ENCODE measurements at places on chromosomes 2 and 18.
A peak's percentile ranks its signal among the peaks of the same experiment; 100 is the strongest.

- DNase-seq, result no peak
Observed at GRCh38 chr18:32261003-32261402, 71.2 kb downstream of the MEP1B start.

DNA sequence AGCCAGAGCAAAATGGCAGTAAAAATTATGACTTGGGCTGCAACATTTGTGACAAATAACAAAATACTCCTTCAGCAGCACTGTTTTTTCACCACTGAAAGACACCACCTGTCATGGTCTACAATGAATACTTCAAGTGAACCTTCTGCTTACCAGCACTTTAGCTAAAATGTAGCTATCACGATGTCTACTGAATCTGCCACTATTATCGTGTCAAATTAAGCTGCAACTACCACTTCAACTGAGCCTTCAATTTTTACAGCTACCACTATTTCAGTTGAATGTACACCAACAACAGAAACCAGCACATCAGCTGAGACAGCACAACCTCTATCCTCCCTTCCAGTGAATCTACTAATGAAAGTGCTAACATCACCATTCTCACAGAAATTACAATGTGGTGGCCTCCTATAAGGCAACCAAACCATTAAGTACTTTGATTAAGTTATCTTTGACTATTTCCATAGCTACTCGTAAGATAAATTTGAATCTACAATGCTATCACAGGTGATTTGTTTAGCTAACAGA, 10.8 kb upstream of the DYNAP start:
- DNase-seq, result no peak

DNA sequence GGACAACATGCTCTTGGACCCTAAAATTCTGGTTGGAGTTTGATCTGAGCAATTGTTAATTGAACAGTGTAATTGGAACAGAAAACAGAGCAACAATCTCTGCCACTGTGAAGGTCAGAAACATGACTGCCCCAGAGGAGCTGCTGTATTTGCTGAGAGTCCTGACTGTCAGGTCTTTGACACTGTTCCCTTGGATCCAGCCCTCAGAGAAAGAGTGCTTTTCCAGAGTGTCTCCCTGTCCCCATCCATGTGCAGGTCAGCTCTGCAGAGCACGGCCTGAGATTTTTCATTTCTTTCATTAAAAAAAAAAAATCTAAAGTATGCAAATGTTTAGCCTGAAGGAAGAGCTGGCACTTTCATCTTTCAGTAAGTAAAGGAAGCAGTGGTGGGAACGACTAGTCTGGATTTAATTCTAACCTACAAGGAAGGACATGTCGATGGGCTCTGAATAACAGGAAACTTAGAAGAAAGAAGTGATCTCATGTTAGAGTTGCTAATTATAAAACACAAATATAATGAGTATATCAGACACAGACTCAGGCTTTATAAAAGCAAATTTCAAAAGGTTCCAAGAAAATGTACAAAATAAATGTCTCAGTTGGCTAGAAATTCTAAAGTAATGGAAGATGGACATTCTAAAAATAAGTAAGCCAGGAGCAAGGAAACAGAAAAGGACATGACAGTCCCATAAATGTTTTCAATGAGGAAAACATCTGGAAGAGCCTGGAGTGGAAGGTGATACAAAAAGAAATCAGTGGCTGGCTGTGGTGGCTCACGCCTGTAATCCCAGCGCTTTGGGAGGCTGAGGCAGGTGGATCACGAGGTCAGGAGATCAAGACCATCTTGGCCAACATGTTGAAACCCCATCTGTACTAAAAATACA, 876.5 kb downstream of the EPHA4 start:
- no peak for DNase-seq

GRCh38 chr2:220562375-220563140, 935.1 kb downstream of the SLC4A3 start:
- DNase-seq, result no peak

GRCh38 chr2:25444608-25445270, 103.0 kb upstream of the DNMT3A start:
- DNase-seq, result no peak

DNA sequence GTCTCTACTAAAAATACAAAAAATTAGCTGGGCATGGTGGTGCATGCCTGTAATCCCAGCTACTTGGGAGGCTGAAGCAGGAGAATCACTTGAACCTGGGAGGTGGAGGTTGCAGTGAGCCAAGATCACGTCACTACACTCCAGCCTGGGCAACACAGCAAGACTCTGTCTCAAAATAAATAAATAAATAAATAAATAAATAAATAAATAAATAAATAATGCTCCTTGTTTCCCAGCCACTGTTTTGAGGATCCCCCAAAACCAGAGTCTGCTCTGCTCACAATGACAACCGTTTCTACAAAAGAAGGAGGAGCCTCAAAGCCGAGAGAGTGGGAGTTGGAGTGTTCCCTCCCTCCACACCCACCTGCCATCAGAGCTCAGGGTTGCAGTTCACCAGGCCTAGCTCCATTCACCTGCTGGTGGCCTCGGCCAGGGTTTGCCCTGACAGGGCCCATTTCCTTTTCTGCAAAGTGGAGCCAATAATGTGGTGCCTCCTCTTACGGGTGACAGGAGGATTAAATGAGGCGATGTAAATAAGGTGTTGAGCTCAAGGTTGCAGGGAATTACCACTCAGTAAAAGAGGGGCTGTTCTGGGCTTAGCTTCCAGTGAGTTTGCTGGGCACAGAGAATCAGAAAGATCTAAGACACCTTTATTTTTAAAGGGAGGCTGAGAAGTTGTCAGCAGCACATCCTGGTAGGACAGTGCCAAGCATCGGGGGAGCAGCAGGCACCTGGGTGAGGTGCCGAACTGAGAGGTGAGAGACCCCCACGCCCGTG, 25.5 kb downstream of the CRACDL start:
- DNase-seq, result no peak

GRCh38 chr2:65937379-65938160, 497.4 kb upstream of the MEIS1 start:
- no peak for DNase-seq

DNA sequence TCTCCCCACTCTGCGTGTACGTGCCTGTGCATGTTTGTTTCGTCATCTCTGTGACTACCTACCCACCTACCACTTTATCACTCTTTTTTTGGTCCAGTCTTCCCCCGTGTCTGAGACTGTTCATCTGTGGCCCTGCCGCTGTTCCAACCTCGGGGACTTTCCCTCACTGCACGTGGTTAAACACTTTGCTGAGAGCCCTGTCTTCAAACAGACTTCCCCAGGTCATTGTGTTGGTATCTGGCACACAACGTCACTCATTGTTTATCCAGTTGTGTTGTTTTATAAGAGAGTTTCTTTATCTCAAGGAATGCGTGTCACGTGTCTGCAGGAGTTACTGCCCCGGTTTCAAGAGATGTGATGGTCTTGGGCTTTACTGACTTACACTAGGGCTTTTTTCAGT, 262.0 kb upstream of the RASGRP3 start:
- DNase-seq, result no peak

DNA sequence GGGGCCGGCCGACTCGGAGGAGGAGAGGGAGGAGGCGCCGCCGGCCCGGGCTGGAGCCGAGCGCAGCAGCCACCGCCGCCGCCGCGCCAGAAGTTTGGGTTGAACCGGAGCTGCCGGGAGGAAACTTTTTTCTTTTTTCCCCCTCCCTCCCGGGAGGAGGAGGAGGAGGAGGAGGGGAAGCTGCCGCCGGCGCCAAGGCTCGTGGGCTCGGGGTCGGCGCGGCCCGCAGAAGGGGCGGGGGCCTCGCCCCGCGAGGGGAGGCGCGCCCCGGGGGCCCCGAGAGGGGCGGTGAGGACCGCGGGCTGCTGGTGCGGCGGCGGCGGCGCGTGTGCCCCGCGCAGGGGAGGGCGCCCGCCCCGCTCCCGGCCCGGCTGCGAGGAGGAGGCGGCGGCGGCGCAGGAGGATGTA, 316 bp downstream of the CRIM1 start:
- no peak for DNase-seq

DNA sequence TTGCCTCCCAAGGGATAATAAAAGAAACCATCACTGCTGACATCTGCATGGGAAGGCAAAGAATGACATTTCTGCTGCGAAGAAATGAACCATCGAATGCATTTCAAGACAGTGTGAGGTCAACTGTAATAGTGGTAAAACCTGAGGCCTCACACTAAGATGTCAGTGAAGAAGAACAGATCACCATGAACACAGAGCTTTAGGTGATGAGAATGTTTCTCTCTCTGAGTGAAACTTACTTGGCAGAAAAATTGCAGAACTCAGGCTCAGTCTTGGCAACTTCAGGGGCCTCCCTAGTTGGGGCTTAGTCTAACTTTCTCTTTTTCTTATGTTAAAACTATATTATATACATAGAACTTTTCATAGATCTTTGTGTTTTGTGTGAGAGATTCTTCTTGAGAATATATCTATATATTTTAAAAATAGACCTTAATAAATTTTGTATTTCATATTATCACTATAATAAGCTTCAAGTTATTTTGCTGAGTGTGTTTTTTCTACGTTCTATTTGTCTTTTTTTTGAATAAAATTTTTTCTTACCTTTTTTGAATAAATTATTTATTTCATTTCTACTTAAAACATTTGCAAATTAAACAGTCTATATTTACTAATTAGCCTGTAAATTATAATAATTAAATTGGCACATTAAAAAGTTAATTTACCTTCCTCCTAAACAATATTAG, 427.5 kb upstream of the TRIB2 start:
- no peak for DNase-seq

- no peak for DNase-seq
Observed at GRCh38 chr2:137508739-137509384, 455.4 kb upstream of the HNMT start.

- no peak for DNase-seq
Observed at GRCh38 chr2:189858291-189858690, 74.0 kb downstream of the PMS1 start.

DNA sequence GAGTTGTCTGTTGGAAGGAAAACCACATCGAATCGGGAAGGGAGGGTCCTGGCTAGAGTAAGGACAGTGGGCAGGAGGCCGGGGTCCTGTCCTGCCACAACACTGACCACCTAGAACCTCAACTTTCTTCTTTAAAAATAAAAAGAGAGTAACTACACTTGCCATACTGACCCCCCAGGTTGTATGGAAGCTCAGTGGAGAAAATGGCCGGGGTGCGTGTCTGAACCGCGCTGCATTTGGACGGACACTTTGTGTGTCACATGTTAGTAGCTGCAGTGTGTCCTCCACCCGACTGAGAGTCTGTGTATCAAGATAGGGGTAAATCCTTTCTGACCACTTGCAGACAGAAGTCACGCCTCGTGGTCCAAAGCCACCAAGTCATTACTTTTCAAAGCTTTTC, 87.0 kb downstream of the GBX2 start:
- no peak for DNase-seq

- DNase-seq, result peak; percentile 53
Observed at GRCh38 chr2:16055848-16056580, 115.7 kb downstream of the MYCN start.

GRCh38 chr2:219027511-219028055, 13.7 kb downstream of the CFAP65 start:
- no peak for DNase-seq

- no peak for DNase-seq
Observed at GRCh38 chr2:61410185-61410584, 60.7 kb downstream of the USP34 start.

GRCh38 chr18:76994086-76994654, 138.4 kb downstream of the MBP start:
- no peak for DNase-seq

DNA sequence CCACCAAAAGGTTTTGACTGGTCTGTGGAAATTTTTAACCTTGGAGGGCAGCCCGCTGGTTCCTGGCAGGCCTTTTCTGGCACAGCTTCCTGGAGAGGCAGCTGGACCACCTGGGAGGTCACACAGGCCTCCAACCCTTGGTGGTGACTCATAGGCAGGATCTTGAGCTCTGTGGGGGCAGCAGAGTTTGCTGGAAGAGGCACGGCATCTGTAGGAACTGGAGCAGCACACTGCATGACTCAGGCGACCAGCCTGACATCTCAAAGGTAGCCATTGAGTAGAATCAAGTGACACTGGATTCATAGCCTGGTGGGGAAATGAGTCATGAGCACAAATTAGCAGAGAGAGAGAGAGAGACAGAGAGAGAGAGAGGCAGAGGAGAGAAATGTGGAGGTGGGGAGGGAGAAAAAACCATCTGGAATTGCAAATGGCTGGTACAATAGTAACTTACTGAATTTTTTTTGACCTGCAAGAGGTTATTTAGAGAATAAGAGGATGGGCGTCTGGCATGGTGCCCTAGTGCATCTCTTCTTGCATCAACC, 57.4 kb downstream of the TRPM8 start:
- no peak for DNase-seq

- no peak for DNase-seq
Observed at GRCh38 chr18:63182310-63182772, 137.2 kb downstream of the BCL2 start.

- no peak for DNase-seq
Observed at GRCh38 chr18:40559556-40559955, 1395.5 kb upstream of the PIK3C3 start.

GRCh38 chr2:62884514-62884913, 166.1 kb upstream of the OTX1 start:
- no peak for DNase-seq

DNA sequence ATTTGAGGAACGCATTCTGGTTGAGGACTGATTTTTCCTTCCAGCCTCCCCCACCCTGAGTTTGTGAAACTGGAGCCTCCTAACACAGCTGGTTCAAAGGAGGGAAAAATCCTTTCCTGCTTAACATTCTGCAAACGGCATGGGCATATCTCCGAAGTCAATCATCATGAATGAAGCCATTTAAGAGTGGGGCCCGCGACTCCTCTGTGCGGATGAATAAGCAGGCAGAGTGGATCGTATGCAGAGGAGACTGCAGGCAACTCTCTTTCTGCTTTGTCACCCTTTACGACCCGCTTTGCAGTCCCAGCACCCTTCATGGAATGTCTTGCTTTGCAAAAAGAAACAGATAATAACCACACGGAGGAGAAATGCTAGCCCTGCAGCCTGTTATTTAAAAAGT, 305.2 kb downstream of the CLIP4 start:
- DNase-seq, result peak; percentile 32

GRCh38 chr2:240236217-240237111, 96.0 kb upstream of the OTOS start:
- DNase-seq, result peak; percentile 52

DNA sequence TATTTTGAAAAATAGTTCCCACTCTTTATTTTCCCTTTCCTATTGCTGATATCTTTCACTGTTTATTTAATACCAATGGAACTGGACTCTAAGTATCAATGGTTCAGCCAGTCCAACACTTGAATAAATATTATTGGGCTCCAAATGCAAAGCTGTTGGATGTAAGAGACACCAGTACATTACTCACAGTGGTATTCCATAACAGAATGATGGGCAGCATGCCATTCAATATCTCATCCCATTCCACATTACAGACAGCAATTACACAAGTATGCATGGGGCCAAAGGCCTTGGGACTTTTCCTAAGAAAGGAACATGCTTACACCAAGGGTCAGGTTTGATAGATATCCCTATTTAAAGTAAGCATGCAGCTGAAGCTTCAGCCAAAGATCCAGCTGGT, 231.9 kb downstream of the RND3 start:
- DNase-seq, result no peak

DNA sequence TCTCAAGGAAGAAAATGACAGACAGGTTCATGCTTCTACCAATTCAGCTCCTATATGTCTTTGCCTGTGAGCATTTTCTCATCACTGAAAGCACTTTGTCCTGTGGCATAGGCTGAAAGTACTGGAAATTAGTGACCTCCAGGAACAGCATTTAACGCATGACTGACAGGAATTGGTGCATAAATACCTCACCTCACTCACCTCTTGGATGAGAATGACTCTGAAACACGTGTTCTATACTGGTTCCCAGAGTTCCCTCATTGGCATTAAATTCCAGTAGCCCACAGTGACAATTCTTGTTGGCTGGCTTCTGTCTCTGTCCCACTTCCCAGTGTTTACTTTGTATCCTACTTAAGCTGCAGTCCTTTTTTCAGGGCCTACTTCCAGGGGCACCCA, 83.4 kb upstream of the MAPRE2 start:
- no peak for DNase-seq

- no peak for DNase-seq
Observed at GRCh38 chr18:49362431-49362830, 98.0 kb downstream of the DYM start.
